ENCODE measurements at places on chromosomes 7 and 10. TPM values are rescaled to one million over a fixed set of nuclear protein-coding genes. Genes with fewer than 3 reads are reported as not detected.

SFTPD gene
- 0.20 TPM for polyA plus RNA-seq

DNA sequence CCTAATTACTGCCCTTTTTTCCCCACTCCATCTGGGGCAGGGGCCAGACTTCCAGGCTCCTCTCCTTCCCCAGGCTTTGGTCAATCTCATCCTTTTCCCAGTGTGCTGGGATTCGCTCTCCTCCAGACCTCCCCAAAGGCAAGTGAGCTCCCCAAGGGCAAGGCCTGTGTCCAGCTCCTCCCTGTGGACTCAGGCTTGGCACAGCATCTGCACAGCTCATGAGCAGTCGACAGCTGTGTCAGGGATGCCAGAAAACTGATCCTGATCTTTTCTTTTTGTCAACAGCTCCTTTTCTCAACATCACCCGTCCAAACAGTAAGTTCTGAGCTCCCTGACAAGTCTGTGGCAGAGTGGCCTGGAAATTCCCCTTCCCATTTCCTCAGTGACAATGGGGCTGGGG lies 67.1 kb downstream of the C10orf120 start:
- no peak for DNase-seq

GRCh38 chr10:110408203-110408871 lies 89.4 kb upstream of the DUSP5 start:
- DNase-seq = no peak

DNA sequence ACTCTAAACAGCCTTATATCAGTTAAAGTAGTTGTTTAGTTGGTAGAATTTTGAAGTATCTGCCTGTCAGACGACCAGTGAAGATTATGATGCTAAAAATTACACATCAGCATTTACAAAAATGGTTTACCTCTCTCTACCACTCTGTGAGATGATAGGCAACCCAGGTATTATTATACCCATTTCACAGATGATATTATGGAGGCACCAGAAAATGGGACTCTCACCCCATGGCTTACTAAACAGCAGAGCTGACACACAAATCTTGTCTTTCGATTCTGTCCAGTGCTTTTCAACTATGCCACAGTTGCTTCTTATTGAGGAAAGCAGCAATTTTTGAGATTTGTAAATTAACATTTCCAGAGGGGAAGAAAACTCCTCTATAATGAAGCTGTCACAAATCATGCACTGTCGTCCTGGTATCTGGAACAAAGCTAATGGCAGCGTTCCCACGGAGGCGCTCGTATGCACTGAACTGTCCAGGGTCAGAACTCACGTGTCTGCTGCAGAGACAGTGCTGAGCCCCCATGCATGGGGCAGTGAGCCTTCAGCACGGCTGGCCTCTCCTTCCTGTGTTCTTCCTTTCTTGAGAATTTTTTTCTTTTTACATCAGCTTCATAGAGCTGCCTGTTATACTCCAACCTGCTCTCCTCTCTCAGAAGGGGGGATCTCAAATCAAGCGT lies 381.1 kb downstream of the SDK1 start:
- DNase-seq = no peak

HTR7 gene
- polyA plus RNA-seq = 11.5 TPM

Data from H1 (cell line).